Left lobe of liver (tissue), 2 donors: ENCODE measurements at places on chromosomes 2 and 18.

- no peak for DNase-seq
Observed at GRCh38 chr2:39632876-39633275, 32.8 kb upstream of the TMEM178A start.

DNA sequence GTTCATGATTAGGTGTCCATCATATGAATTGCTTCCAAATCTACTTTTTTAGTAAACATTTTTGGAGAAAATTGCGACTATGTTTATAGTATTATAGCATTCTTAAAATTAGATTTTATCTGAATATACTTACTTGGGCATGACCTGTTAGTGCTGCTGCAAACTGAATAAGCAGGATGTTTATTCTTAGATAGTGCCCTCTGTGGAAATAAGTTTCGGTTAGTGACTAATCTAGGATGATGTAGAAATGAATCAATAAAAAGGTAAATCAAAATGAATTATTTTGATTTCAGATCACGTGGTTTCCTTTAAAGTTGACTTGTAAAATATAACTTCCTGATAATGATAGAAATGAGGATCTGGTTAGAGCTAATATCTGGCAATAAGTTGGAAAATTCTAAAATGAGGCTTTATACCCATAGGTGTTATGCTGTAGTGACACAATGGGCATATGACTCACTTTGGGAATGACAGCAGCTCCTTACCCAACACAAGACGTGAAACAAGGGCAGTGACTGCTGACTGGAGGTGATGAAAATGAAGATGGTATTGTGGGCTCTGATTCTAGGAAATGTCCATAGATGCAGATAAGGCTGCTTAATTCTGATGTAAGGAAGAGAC is 165.8 kb upstream of the TCF4 start:
- DNase-seq = no peak

- no peak for DNase-seq
Observed at GRCh38 chr18:37673671-37674070, 108.1 kb upstream of the CELF4 start.

- DNase-seq = no peak
Observed at GRCh38 chr18:31154181-31154580, 8.5 kb downstream of the DSC1 start.

DNA sequence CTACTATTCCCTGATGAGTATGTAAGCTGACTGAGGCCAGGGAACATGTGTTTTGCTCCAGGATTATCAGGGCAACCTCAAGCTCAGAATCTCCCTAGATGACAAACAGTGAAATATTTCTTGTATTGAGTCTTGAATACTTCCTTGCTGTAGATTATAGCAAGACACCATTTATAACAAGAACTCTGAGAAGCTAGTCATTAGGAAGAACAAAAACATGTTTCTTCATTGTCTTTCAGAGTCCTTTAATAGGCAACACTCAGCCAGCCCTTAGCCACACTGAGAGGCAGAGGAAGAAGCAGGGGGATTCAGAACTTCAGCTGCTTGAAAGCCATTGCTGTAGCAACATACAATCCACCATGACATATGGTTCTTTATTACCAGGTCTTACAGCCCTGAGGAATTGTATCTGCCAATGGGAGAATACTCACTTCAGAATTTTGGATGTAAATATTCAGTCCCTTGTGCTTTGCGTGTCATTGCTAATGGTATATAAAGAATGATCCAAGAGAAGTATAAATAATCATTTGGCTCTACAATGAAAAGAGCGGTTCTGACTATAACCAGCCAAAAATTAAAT is 117.5 kb upstream of the NCKAP5 start:
- DNase-seq = no peak
